ENCODE measurements at places on chromosomes 7 and 10. TPM values are rescaled to one million over a fixed set of nuclear protein-coding genes. Genes with fewer than 3 reads are reported as not detected.

- DNase-seq, result no peak
- H3K36me3 ChIP-seq, result no peaks in the 10 kb centered on the region
- H3K4me3 ChIP-seq, result no peak overlapping the region
- H3K27ac ChIP-seq, result no peak overlapping the region
- H3K27me3 ChIP-seq, result no peaks in the 10 kb centered on the region
Observed at GRCh38 chr10:112663234-112664125, 216.5 kb downstream of the VTI1A start.

DNA sequence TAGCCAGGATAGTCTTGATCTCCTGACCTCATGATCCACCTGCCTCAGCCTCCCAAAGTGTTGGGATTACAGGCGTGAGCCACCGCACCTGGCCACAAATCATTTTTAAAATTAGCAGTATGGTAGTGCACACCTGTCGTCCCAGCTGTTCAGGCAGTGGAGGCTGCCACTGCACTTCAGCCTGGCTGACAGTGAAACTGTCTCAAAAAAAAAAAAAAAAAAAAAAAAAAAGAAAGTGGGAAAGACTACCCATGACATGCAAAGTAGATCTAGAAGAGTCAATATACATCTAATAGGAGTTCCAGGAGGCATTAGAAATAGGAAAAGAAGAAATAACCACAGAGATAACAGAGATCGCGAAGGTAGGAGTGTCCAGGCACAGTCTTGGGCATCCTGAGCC is 3.2 kb downstream of the CSGALNACT2 start:
- H3K4me1 ChIP-seq, result no peaks in the 10 kb centered on the region
- H3K36me3 ChIP-seq, result no peaks in the 10 kb centered on the region
- no peaks in the 10 kb centered on the region for H3K27me3 ChIP-seq
- H3K4me3 ChIP-seq, result no peak overlapping the region

DNA sequence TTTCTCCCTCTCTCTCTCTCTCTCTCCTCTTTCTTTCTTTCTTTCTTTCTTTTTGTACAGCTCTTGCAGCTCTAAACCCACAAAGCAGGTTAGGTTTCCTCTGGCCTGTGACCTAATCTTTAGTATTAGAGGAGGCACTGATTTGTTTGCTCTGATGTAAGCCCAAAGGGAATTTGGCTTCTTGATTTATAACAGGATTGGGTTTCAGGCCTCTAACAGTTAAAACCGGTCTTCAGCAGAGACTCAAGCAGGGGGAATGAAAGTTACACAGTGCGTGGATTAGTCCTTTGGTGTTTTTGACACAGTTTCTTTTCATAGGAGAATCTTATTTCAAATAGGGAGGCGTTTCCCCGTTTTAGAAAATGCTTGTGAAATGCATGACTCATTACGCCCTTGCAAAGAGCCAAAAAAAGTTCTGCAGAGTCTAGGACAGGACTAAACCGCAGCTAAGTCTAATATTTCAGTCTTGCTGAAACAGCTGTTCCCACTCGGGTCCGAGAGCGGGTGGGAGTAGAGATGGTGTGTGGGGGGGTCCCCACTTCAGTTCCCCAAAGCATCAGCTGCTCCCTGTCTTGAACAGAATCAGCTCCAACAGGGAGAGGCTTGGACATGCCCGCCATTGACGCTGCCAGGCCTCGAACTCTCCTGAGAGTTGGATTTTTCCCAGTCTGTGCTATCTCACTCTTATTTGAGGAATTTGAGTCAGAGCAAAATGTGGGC is 296.5 kb upstream of the PITRM1 start:
- H3K4me3 ChIP-seq, result no peak overlapping the region
- H3K4me1 ChIP-seq, result no peaks in the 10 kb centered on the region
- no peaks in the 10 kb centered on the region for H3K36me3 ChIP-seq
- no peaks in the 10 kb centered on the region for H3K27me3 ChIP-seq

DNA sequence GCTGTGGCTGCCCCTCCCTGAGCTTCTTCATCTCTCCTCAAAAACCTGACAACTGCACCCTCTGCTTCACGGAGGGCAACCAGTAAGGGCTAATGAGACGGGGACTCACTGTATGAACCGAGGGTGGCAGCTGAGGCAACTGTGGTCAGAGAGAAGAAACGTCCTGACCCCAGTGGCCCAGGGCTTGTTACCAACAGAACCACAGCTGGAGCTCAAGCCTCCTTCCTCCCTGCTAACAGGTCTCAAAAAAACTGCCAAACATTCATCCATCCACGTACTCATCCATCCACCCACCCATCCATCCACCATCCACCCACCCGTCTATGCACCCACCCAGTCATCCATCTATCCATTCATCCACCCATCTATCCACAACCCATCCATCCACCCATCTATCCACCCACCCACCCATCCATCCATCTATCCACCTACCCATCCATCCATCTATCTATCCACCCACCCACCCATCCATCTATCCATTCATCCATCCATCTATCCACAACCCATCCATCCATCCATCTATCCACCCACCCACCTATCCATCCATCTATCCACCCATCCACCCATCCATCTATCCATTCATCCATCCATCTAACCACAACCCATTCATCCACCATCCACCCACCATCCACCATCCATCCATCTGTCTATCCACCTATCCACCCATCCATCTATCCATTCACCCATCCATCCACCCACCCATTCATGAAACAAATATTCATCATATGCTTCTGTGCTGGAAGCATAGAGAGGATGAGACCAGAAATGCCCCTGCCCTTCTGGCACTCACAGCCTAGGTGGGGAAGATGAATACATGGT is 111.7 kb downstream of the PDGFA start:
- no peak overlapping the region for H3K4me3 ChIP-seq
- H3K4me1 ChIP-seq, result no peaks in the 10 kb centered on the region
- no peaks in the 10 kb centered on the region for H3K36me3 ChIP-seq
- DNase-seq, result no peak

DNA sequence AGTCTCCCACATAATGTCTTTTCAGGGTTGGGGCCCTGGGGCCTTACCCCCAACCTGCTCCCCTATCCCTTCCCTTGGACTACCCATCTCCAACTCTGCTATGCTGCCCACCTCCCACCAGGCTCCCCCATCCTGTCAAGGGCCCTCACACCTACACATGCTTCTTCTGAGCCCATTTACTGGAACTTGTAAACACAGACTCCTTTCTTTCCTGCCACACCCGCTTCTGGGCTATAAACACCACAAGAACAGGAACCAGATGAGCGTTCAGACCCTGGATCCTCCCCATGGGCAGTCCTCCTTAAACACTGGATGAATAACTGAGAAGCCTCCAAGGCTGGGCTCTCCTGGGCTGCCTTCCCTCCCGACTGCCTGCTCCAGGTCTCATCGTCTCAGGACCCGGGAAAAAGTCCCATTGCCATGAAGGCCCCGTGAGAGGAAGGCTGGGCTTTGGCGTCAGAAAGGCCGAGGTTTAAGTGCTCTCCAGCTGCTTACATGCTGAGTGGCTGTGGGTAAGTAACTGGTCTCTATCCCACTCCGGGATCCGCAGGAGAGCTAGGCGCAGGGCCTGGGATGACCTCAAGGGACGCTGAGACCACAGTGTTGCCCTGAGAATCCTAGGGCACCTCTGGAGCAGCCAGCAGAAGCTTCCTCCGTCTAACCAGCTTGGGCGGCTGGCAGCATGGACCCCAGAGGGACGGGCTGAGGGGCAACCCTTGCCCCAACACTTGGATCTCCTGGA is 15.6 kb upstream of the CRHR2 start:
- H3K4me3 ChIP-seq, result no peak overlapping the region
- H3K27me3 ChIP-seq, result no peaks in the 10 kb centered on the region
- H3K27ac ChIP-seq, result no peak overlapping the region
- H3K36me3 ChIP-seq, result no peaks in the 10 kb centered on the region
- peaks cover 4% of the 10 kb centered on the region for H3K4me1 ChIP-seq

- H3K27me3 ChIP-seq, result no peaks in the 10 kb centered on the region
- H3K4me3 ChIP-seq, result no peak overlapping the region
- peak overlapping the region; percentile 70 for H3K27ac ChIP-seq
Observed at GRCh38 chr10:26739071-26739631, 41.6 kb downstream of the PDSS1 start.

DNA sequence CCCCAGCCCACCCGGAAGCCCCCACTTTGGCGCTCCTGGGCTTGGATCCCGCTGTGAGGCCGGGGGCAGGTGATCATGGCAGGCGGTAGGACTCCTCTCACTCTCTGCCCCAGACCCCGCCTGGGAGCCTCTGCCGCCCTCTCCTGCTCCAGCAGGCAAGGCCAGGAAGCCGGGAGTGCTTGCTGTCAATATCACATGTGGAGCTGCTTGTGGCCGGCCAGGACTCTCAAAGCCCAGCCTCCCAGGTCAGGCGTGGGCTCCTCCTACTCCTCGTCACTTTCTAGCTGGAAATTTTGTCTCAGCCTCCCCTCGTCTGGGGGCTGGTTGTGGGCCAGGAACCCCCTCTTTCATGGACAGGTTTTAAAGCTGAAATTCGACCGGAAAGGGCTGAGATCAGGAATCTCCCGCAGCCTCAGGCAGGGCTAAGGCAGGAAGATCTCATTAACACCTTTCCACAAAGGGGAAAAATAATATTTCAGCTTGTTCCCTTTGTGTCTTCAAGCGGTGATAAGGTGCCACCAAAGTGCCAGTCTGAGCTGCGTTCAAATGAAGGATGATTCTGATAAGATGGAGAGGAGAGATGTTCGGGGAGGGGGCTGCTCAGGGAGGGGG is 273.6 kb upstream of the PODXL start:
- no peak overlapping the region for H3K4me3 ChIP-seq
- DNase-seq, result no peak
- H3K27ac ChIP-seq, result no peak overlapping the region
- no peaks in the 10 kb centered on the region for H3K36me3 ChIP-seq
- H3K4me1 ChIP-seq, result no peaks in the 10 kb centered on the region

- H3K4me3 ChIP-seq, result no peak overlapping the region
- H3K36me3 ChIP-seq, result no peaks in the 10 kb centered on the region
- DNase-seq, result no peak
- no peaks in the 10 kb centered on the region for H3K27me3 ChIP-seq
- no peak overlapping the region for H3K27ac ChIP-seq
Observed at GRCh38 chr10:126252884-126253610, 135.2 kb downstream of the ADAM12 start.

Gene ZNF37A
- total RNA-seq, result 32.2 TPM

Gene SSBP1
- total RNA-seq, result 106 TPM

Gene TWIST1
- not detected for total RNA-seq

- no peaks in the 10 kb centered on the region for H3K4me1 ChIP-seq
- H3K27ac ChIP-seq, result no peak overlapping the region
- H3K27me3 ChIP-seq, result no peaks in the 10 kb centered on the region
Observed at GRCh38 chr10:132255489-132256344, 52.0 kb downstream of the STK32C start.

GRCh38 chr7:21256310-21256877 is 171.5 kb upstream of the SP4 start:
- no peak for DNase-seq
- H3K4me3 ChIP-seq, result no peak overlapping the region
- no peaks in the 10 kb centered on the region for H3K36me3 ChIP-seq
- H3K27ac ChIP-seq, result no peak overlapping the region

GRCh38 chr7:157339777-157340677 is 3.2 kb downstream of the DNAJB6 start:
- H3K27ac ChIP-seq, result no peak overlapping the region
- peaks cover 9% of the 10 kb centered on the region for H3K4me1 ChIP-seq
- H3K4me3 ChIP-seq, result no peak overlapping the region
- H3K27me3 ChIP-seq, result no peaks in the 10 kb centered on the region

Gene FRMD4A
- total RNA-seq, result 4.9 TPM

- DNase-seq, result no peak
- no peaks in the 10 kb centered on the region for H3K4me1 ChIP-seq
- no peaks in the 10 kb centered on the region for H3K36me3 ChIP-seq
- H3K27ac ChIP-seq, result no peak overlapping the region
- no peaks in the 10 kb centered on the region for H3K27me3 ChIP-seq
Observed at GRCh38 chr7:13803134-13803533, 186.3 kb downstream of the ETV1 start.

Measured in Peyer's patch (tissue), 4 donors.